KG1 (cell line): ENCODE measurements at places on chromosomes 13 and 19.

DNA sequence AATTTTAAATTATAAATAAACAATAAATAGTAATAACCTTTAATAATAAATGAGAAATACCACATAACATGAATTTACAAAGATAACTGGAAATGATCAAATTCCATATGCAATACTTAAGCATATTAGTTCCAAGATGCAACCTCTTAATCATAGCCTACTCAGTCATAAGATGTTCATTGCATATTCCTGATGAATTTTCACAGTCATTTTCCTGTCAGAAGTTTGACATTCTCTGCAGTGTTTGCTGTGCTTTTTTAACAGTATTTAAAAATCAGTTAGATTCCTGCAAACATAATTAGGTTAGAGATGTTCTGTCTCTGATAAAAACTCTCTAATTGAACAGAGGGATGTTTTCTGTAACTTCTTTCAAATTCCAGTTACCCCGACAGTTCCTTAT is 28.6 kb upstream of the HTR2A start:
- no peak for DNase-seq

DNA sequence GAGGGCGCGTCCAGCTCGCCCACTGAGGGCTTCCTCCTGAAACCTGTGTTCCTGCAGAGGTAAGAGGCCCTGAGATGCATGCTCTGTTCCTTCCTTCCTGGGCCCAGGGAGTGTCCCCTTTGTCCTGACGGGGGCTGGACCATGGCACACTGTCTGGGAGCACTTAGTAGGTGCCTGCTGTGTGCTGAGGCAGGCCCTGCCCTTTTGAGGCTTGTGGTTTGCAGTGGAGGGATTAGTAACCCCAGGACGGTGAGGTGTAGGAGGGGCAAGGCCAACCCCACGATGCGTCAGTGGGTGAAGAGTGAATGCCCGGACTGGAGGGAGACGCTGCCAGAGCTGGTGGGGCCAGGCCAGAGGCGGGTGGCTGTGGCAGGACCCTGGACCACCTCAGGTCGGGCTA is 11.2 kb upstream of the F2RL3 start:
- DNase-seq, result no peak

- DNase-seq, result no peak
These were observed 139.3 kb downstream of the PCDH9 start for GRCh38 chr13:67090856-67091255.

GRCh38 chr13:96850538-96851145 is 143.6 kb downstream of the OXGR1 start:
- no peak for DNase-seq

DNA sequence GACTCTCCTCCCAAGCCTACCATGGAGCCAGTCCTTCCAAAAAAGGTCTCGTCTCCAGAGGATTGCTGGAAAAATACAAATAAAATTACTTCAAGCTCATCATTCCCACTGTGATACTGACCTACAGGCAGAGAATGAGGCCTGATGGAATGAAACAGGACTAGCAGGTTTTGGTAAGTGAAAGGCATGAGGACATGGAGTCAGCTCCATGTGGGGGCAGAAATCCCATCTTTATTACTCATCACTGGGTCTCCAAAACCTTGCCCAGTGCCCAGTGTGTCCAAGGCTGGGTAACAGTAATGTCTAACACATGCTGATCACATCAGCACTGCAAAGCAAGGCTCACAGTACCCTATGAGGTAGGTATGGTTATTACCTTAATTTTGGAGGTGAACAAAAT is 235.4 kb downstream of the DNAJC15 start:
- DNase-seq, result no peak

DNA sequence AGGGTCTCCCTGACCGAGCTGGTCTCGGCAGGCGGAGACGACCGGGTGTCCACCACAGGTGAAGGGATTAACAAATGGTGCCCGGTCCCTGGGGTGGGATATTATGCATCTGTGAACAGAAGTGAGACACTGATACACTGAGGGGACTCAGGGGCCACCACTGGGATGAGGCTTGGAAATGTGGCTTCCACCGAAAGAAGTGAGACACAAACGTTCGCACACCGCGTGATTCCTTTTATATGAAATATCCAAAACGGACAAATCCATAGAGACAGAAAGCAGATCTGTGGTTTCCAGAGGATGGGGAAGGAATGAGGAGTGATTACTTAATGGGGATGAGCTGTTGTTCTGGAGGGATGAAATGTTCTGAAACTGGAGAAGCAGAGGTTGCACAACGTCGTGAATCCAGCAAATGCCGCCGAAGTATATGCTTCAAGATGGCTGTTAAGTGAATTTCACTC is 47.5 kb downstream of the C13orf46 start:
- DNase-seq, result no peak

DNA sequence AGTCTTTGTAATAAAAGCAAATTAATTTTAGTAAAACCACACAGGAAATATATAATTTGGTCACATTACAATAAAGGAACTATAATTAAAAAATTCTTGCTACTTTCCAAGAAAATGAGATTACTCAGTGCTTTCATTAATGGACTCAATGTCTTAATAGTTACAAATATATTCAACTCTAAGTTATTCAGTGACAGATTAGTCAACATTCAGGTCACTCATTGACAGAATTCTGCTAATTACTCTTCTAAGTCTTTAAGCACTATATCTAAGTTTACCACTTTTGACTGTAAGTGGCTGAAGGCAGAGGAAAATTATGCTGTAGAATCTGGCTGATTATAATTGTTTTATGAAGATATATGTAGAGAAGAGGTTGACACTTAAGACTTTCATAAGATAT is 1365.0 kb downstream of the EFNB2 start:
- no peak for DNase-seq

DNA sequence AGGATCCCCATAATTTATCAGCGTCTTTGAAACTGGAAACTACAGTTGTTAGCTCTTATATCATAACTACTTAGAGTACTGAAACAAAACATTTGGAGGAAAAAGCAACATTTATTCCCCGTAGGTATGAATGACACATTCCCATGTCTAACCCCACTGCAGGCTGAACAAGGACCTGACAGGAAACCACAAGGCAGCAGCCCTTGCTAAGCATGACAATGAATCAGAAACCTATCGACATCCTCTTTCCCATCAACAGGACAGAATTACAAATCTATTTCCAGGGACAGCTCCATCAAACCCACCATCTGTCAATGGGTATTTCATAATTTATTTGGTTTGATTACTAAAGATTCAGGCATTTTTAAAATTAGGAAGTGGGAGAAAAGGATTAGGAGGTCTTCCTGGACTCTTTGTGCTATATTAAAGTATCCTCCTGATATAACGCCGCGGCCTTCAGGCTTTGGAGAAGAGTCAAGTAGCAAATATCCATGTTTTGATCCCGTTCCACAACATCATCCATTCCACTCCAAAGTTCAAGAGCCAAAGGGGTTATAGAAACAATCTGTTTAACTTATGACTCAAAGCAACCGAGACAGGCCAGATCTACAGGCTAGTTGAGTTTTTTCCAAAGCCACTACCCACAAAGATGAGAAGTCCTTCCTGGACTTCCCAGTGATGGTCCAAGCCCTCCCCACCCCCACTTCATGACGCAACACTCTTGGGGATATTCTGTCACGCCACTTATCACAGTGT is 51.1 kb downstream of the FAM216B start:
- no peak for DNase-seq

DNA sequence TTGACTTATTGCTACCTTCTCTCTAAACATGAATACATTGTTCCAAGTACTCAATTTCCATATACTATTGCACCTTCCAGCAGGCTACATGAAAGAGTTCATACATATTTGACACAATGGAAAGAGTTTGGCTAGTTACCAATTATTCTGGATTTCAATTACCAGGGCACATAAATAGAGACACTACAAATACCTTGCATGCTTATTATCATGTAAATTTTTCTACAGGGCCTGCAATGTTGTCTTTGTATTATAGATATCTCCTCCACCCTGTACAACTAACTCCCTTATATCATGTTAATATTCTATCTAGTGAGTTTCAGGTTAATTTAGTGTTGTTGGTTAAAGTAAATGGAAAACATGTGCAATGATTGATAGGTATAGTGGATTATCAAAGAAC is 540.7 kb upstream of the SLITRK5 start:
- no peak for DNase-seq

- no peak for DNase-seq
These were observed 9.1 kb downstream of the PDS5B start for GRCh38 chr13:32595306-32595705.

DNA sequence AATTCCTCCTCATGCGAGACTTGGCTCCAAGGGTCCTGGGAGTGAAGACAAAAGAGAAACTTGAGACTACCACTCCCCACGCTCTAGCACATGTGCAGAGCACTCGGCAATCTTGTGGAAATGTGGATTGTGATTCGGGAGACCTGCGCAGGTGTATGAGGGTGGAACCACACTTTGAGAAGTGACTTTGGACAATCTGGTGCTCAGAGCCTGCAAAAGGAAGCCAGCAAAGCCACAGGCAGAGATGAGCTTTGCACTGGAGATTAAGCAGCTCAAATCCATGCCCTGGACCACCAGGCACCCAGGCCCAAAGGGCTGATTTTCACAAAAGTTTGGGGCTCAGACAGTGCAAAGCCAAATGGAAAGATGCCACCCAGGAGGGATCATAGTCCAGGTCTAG is 162.5 kb upstream of the TSHZ3 start:
- no peak for DNase-seq

- DNase-seq, result no peak
These were observed 164.9 kb downstream of the DLEU7 start for GRCh38 chr13:50678464-50679162.

DNA sequence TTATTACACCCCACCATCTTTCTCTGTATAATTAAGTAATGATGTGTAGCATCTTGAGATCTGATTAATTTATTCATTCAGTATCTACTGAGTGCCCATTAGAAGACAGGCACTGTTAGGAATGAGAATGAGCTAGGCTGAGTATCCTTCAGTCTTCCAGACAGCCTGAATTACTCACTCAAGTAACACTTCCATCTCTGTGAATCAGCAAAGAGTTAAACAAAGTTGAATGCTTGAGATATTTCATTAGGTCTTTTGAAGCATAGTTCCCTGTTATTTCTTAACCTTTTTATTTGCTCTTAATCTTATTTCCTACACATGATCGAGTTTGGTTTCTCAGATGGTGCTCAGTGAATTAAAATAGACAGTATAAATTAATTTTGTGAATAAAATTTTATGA is 413.7 kb downstream of the DCT start:
- no peak for DNase-seq

DNA sequence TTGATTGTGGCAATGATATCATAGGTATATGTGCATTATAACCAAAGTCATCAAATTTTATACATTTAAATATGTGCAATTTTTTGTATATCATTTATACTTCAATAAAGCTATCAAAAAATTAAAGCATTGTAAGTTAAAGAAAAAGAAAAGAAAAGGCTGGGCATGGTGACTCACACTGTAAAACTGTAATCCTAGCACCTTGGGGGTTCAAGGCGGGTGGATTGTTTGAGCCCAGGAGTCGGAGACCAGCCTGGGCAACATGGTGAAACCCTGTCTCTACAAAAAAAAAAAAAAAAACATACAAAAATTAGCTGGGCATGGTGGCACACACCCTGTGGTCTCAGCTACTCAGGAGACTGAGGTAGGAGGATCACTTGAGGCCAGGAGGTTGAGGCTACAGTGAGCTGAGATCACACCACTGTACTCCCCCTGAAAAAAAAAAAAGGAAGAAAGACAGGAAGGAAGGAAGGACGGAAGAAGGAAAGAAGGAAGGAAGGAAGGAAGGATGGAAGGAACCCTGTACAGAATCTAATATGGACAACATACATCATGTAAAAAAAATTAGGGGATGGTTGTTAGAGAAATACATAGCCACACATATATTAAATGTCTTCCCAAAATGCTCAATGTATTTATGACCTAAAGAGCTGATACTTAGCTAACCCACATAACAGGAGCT is 21.7 kb upstream of the SLC25A30 start:
- no peak for DNase-seq
